ENCODE measurements at places on chromosomes 7 and 10.

- DNase-seq, result no peak
These were observed 13.6 kb upstream of the KCND2 start for GRCh38 chr7:120259386-120259785.

- DNase-seq, result no peak
These were observed 20.4 kb downstream of the PPP2R2D start for GRCh38 chr10:131921184-131921583.

- no peak for DNase-seq
These were observed 20.2 kb downstream of the DPYSL4 start for GRCh38 chr10:132206806-132207535.

GRCh38 chr7:134692344-134692705 lies 45.7 kb downstream of the BPGM start:
- DNase-seq, result no peak

DNA sequence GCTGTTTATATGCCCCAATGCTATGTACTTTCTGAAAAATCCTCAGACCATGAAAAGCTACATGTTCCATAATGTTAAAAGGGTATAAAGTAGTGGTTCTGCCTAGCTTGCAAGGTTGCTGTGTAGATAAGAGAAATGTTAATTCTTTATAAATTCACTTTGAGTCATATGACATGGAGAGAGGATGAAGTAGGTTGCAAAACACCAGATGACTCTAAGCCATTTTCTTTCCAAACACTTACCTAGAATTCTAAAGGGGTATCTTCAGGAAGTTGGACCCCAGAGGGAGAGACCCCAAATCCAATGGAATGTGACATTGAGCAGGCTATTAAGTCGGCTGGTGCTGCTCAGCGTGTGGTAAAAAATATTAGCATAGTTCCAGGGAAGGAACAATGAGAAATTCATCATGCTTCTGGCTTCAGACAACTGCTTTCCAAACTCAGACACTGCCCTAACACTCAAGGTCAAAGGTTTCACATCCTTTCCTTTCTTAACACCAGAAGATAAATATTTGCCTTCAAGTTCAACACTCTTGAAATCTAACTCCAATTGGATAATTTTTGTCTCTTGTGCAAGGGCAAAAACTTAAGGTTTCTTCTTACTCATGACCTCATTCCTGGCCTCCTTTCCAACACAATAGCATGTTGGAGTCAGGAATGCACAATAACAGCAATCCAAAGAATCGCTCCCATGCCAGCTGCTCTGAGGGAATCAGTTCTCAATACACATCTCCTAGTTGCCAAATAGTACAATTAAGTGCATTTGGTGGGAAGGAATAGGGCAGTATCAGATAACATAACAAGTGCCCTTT lies 100.7 kb upstream of the AFAP1L2 start:
- no peak for DNase-seq

DNA sequence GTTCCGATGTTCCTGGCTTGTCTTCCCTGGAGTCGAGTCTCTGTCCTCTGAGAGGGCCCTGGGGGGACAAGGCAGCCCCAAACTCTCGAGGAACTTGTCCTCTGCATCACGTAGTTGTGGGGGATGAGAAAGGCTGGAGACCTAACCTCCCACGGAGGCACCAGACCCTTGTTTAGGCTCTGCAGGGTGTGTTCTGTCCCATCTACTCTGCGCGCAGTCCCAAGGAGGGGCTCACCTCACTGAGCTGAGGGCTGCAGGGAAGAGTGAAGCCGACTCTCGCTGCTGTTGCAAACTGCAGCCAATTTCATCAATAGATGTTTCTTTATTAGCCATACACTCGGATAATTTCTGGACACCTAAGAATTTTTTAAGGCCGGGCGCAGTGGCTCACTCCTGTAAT lies 186.7 kb upstream of the ADARB2 start:
- no peak for DNase-seq

- peak; percentile 65 for DNase-seq
These were observed 4.1 kb upstream of the RASSF4 start for GRCh38 chr10:44955413-44956070.

DNA sequence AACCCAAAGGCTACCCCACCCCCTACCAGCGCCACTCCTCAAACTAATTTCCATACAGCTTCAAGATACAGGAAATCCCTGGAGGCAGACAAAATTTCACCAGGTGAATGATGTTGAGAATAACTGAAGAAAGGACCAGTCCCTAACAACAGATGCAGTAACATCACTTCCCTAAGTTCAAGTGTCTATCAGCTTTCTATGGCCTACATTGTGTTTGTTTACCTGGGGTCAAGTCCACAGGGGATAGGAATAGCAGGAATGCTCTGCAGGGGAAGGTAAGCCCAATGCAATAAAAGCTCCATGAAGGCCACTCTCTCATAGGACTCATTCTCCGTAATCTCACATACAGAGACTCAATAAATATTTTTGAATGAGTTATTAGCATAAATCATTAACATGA lies 26.9 kb downstream of the FAM13C start:
- no peak for DNase-seq

DNA sequence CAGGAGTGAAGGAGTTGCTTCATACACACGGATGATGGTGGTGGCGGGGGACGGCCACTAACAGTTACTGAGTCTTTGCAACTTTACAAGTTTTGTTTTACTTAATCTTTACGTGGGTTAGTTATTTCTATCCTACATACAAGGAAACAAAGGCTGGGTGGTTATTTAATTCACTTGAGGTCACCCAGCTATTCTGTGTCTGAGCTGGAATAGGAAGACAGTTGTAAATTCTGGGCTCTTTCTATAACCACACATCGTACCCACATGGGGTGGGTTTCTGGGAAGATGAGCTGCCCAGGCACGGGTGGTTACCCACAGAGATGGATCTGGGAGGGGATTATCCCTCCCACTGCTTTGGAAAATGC lies 137.9 kb downstream of the ANLN start:
- no peak for DNase-seq

GRCh38 chr7:134676743-134677142 lies 30.1 kb downstream of the BPGM start:
- no peak for DNase-seq

GRCh38 chr10:77036993-77037734 lies 600.4 kb downstream of the KCNMA1 start:
- no peak for DNase-seq

GRCh38 chr7:100435401-100436304 lies 644 bp downstream of the PPP1R35 start:
- DNase-seq, result no peak

DNA sequence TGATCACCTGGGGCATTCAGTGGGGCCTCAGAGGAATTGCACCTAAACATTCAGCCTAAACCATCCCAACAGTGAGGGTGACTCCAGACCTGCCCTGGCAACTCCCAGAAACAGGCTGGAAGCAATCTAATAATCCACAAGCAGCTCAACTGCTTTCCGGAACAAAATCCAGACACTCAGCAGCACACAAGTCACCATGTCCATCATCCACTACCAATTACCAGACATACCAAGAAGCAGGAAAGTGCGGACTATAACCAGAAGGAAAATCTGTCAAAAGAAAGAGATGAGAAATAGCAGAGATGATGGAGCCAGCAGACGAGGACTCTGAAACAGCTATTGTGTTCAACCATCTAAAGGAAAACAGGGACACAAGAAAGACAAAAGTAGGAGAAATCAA lies 342.6 kb upstream of the ZMIZ1 start:
- no peak for DNase-seq

DNA sequence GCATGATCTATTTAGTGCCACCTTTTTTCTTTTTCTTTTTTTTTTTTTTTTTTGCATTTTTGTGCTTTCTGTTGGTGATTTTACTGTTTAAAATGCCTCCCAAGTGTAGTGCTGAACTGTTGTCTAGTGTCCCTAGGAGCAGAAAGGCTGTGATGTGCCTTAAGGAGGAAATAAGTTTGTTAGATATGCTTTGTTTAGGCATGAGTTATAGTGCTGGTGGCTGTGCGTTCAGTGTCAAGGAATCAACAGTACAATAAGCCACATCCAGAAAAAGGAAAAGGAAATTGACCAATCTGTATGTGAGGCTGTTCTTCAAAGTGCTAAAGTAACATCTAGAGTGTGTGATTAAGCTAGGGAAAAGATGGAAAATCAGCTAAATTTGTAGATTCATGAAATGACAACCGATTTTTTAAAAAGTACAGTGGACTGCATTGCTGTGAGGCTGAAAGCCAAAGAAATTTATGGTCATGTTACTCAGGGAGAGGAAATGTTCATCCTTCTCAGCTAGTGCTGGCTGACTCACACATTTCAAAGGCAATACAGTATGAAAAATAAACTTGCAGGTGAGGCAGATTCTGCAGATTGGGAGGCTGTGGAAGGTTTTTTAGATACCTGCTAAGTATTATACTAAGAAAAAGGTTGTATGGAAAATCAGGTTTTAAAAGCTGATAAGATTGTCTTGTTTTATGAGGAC lies 122.7 kb upstream of the ADCY1 start:
- DNase-seq, result no peak

DNA sequence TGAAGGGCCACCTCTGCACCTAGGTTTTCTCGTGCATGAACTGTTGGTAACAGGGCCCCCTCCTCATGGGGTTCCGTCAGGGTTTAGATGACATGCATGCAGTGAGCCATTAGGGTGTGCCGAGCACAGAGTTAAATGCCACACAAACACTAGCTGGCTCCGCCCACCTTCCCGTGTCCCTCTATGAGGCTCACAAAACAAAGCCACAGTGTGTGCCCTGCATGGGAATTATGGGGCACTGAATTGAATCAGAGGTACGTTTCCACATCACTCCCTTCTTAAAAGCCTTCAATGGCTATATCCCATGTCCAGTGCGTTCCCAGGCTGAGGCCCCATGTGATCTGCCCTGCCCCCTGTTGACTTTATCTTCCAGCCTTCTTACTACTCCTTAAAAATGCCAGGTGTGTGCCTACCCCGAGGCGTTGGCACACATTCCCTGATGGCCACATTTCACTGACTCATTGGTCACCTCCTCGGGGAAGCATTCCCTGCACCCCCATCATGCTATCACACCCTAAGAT lies 35.7 kb downstream of the GSDME start:
- no peak for DNase-seq

- no peak for DNase-seq
These were observed 5.5 kb downstream of the RBP4 start for GRCh38 chr10:93595378-93596161.

Data from cerebellar nuclear complex (tissue), 1 donor.